ENCODE measurements at places on chromosomes 3 and 15.

DNA sequence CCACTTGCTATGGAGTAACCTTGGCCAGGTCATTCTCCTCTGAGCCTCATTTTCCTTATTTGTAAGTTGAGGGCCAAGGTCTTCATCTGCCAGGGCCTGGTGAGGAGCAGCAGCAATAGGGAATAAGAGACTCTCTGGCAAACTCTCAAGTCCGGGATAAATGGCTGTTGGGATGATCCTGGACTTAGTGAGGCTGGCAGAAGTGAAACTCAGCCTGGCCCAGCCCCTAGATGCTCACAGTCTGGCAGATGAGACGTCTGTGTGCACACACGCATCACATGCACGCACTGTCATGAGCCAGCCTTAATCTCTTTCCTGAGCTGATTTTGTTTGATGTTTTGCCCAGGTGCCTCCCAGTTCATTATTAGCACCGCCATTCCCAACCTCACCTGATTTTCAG, 26.8 kb downstream of the SLC6A6 start:
- DNase-seq = no peak

GRCh38 chr15:88161636-88162035, 94.9 kb downstream of the NTRK3 start:
- DNase-seq = no peak

- no peak for DNase-seq
Observed at GRCh38 chr15:78976691-78977090, 31.8 kb upstream of the CTSH start.

DNA sequence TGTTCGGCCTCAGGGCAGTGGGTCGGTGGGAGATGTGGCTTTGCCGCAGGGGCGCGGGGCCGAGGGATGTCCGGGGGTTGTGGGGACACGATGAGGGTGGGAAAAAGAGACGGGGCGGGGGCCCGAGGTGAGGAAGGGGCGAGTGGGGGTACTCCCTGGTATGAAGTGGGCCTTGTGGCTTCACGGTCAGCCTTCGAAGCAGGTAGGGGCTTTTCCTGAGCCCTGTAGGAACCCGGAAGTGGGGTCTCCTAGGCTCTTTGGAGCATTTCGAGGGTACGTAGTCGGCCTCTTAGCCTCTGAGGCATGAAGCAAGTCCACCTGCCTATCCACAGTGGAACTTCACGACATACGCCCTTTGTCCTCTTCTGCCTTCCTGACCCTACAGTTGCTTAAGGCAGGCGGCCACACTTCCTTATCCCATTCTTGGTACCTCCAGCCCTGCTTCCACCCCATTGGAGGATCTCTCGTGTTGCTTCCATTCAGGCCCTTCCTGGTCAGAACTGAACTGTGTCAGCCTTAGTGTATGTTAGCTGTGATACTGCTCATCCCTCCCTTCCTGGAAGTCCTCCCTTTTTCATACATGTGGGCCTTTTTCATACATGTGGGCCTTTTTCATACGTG, 389 bp downstream of the ARPC4 start:
- DNase-seq = no peak

GRCh38 chr3:115146032-115146417, 1.1 kb downstream of the ZBTB20 start:
- DNase-seq = no peak

GRCh38 chr15:84023636-84024035, 211.9 kb upstream of the GOLGA6L4 start:
- no peak for DNase-seq

- no peak for DNase-seq
Observed at GRCh38 chr3:14805961-14806537, 12.7 kb upstream of the FGD5 start.

DNA sequence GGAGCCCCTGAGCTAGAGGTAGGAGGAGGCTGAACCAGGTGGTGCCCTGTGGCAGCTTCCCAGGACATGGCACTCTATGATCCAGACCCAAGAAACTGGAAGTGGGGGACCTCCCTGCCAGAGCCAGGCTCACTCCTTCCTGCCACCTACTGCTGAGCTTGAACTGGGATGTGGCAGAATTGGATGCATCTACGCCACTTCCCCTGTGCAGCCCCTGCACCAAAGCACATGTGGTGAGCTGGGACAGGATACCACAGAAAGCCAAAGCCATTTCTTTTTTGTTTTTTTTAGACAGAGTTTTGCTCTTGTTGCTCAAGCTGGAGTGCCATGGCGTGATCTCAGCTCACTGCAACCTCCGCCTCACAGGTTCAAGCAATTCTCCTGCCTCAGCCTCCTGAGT, 518.0 kb upstream of the PPP2R3A start:
- DNase-seq = no peak

DNA sequence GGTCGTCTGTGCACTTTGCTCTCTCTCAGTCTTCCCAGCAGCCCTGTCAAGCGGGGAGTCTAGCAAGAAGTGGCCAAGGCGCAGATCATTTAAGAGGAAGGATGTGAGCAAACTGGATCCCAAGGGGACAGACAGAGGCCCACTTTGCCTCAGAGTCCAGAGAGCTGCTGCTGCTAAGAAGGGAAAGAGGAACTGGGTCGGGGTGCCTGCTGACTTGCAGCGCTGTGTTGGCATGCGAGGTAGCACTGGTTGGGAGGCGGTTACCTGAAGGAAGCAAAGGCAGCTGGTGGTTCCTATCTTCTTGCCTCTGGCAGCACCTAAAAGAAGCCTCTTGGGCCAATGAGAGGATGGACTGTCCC, 28.1 kb downstream of the SMAD3 start:
- no peak for DNase-seq

DNA sequence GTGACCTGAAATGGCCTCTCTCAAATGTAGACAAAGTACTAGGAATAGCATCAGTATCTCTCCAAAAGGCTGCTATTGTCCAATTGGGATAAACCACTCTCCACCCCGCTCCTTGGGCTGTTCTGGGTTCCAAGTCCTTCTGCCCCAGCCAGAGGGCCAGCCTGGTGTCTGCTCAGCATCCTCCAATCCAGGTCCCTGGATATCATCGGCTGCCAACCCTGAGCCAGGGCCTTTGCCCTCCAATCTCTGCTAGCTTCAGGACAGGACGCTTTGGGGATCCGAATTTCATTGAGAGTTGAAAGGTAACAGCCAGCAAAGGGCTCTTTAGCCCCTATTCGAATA, 119.3 kb upstream of the ADPGK start:
- no peak for DNase-seq

DNA sequence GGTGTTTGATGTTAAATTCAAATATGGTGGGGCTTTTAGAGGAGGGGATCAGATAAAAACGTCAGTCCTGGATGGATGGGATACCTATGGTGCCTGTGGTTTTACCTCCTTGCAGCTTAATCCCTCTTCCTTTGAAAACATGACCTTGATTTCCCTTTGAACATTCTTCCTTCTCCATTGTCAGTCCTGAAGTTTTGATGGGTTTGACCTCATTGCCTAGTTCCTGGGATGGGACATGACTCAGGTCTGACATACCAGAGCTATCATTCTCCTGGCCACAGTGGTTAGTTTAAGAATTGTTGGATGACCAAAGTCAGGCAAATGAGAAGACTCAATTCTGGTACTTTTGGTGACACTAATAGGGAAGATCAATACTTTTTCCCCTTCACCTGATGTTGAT, 87.2 kb downstream of the PRICKLE2 start:
- DNase-seq = no peak

GRCh38 chr3:111808439-111808838, 50.6 kb upstream of the PHLDB2 start:
- DNase-seq = no peak
